ENCODE measurements at places on chromosomes 1 and 21.

DNA sequence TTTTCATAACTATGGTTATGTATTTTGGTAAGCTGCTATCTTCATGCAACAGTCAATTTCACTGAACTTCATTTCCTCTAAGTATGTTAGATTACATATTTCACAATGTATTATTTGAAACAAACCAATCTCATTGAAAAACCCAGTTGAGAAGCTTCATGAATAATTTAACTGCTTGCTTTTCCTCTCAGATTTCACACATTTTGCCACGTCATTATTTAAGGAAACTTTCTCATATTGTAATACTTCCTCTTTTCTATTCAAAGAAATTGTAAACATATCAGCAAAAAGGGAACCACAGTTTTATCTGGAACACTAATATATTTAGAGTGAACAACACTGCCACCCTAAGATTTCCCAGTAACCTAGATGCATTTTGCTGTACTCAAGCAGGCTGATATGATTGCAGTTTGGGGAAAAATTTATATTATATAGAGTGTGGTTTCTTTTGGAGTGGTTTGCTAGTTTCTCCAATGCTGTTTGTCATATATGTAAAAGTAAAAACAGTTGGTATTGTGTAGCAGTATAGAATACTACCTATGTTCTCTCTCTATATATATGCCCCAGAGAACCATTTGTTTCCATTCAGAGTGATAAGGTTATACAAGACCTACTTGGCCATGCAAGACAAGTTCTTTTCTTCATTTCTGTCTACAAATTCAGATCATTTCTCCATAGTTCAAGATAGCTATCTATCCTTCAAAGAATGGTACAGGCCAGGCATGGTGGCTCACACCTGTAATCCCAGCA is 28.4 kb upstream of the AHCTF1 start:
- no peak for DNase-seq

DNA sequence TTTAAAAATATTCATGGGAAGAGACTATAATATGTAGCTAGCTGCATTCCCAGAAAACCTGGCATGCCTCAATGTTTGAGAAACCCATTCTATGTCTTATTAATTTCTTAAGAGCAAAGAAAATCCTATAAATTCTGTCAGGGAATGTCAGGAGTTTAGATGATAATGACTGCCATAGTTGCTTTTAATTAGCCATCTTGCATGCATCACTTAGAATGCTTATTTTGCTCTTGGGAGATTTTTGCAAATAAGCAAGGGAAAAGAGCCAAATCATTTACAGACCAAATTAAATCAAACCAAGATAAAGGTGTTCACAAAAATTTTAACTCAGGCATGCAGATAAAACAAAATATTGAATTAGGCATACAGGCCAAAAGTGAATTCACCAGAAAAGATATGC is 152.8 kb downstream of the FASLG start:
- DNase-seq: no peak

GRCh38 chr1:10544239-10544638 is 69.5 kb downstream of the PEX14 start:
- no peak for DNase-seq

GRCh38 chr1:25145775-25146393 is 86.4 kb downstream of the SYF2 start:
- no peak for DNase-seq

DNA sequence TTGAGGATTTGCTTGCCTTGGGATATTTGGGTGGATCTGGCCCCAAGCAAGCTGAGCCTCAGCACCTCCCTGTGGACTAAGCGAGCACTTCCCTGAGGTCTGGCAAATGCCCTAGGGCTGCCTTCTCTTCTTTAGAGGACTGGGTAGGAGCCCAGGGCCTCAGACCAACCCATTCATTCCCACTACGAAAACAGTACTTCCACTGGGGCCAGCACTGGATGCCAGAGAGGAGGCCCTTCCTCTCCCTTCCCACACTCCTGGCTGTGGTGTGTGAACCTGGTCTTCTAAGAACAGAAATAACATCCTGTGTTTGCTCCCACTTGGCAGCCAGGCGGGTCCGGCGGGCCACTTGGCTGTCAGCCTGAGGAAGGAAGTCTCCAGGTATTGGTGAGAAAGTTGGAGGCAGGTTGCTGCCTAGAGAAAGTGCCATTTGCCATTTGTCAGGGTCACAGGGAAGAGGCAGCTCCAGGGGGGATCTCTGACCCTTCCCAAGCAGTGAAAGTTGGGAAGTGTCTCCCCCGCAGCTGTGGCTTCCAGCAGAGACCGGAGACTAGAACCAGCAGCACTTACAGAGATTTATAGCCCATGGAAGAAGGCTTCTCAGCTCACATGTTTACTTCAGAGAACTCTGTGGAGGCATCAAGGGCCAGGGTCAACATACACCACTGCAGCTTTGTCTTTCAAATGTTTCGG is 323.5 kb downstream of the SIPA1L2 start:
- DNase-seq: no peak

DNA sequence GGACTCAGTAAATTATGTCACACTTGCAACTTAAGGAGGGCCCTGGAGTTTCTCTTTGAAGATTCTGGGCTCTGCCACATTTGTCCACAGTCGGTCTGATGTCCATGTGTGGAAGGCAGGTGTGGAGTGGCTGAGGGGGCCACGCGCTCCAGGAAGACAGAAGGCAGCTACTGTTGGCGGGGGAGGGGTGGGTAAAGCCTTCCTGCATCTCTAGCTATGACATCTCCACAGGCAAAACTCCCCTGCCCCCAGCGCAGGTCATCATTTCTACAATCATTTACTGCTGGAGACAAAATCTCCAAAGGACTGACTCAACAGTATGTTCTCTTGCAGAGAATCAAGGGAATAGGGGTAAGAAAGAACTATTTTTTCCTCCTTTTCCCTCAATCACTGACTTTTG is 11.4 kb upstream of the TSPEAR start:
- DNase-seq: no peak

DNA sequence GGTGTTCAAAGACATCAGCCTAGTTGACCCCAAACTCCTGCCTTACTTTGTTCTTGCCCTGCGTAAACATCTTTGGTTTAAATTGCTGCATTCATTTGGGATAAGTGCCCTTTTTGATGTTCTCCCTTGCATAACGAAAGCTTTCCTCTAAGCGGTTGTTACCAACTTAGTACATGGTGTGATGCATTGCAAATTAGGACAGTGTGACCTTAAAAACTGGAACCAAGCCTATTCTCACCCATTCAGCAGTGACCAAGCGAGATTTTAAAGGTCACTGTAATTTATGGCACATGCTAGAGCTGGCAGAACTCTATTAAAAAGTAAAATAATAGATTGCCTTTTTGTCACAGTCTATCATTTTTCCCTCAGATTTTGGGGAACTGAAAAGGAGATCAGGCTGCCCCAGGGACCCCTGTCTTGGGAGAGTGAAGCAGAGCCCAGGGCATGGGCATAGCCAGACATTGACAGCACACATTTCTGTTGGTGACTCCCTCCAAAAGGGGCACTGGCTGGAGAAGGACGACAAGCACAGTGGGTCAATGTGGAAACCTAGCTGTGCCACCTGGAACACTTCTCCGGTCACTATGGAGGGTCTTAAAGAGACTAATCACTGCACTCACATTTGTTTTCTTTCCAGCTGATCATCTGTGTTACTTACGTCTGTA is 63.9 kb downstream of the KCNK1 start:
- DNase-seq: no peak

GRCh38 chr1:25197982-25198662 is 34.2 kb downstream of the SYF2 start:
- DNase-seq: no peak

- no peak for DNase-seq
Observed at GRCh38 chr1:61184040-61184713, 101.8 kb downstream of the NFIA start.

DNA sequence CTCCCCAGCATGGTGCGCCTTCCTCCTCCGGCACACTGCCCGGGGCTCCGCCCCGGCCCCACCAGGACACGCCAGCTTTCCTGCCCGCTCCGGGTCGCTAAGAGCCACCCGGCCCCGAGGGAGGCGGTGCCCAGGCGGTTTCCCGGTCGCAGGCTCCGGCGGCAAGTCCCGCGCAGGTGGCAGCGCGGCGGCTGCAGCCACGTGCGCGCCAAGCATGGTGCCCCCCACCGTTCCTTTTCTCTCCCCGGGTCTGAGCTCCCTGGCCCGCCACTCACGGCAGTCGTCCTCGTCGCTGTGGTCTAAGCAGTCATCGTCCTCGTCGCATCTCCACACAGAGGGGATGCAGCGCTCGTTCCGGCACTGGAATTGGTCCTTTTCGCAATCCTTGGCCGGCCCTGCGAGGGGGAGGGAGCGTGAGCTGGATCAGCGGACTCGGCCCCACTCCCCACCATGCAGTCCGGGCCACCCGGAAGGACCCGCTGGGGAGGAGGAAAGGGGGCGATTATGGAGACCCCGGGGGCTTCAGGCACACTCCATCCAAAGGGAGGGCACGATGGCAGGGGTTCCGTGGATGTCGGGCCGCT is 1.2 kb downstream of the LRP8 start:
- no peak for DNase-seq

- DNase-seq: no peak
Observed at GRCh38 chr1:162217706-162218105, 148.2 kb downstream of the NOS1AP start.

DNA sequence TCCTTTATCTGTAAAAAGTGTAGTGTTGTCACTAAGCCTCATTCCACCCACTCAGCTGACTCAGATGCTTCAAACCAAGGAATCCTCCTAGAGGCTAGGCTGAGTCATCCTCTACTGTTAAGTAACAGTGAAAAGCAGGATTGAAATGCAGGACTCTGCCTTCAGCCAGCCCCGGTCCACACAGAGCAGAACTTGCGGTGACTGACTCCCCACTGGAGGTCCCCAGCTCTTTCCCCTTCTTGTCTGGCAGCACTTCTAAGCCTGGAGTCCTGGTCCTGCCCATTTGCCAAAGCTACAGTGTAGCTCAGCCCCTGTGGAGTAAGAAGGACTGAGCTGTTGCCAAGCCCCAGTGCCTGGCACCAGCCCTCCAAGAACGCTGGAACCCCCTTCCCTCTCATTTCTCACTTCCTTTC is 1.7 kb downstream of the RAB7B start:
- no peak for DNase-seq

GRCh38 chr1:198535631-198536030 is 4.8 kb downstream of the ATP6V1G3 start:
- DNase-seq: no peak

GRCh38 chr1:208885060-208885459 is 640.9 kb upstream of the PLXNA2 start:
- no peak for DNase-seq

GRCh38 chr1:9397047-9397446 is 104.4 kb downstream of the SPSB1 start:
- DNase-seq: no peak

- DNase-seq: peak; percentile 58
Observed at GRCh38 chr1:227729881-227730629, 5.0 kb downstream of the JMJD4 start.

- no peak for DNase-seq
Observed at GRCh38 chr1:226738421-226738994, 574 bp downstream of the ITPKB start.

DNA sequence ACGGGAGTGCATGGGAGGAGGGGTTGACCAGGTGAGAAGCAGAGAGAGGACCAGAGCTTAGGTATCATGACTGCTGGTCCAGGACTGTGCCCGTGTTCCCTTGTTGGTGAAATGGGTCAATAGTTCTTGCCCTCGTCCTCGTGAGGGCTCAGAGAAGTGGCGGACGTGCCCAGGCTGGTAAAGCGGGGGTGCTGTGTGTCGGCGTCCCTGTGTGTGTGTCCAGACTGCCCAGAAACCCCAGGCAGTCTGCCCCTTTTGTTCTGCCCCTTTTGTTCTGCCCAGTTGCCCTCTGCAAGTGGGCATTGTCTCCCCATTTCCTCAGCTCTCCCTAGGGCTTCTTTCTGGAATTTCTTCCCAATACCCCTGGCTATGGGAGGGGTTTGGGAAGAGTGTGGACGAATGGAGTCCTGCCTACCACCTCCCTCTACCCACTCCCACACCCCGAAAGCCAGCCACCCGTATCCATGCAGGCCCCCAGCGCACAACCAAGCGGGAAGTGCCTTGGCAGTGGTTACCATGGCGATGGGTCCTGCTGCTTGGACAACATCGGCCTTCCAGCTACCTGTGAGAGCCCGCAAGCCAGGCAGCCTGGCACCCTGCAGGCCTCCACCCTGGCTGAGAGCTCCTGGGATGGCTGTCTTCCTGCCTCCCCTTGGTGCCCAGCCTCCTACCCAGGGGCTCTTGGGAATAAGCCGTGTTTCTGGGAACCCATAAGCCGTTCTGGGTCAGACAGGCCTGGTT is 34.7 kb downstream of the ACOT11 start:
- no peak for DNase-seq

- DNase-seq: no peak
Observed at GRCh38 chr1:192993426-192994085, 65.6 kb downstream of the UCHL5 start.

- no peak for DNase-seq
Observed at GRCh38 chr1:24392982-24393650, 20.5 kb downstream of the STPG1 start.

DNA sequence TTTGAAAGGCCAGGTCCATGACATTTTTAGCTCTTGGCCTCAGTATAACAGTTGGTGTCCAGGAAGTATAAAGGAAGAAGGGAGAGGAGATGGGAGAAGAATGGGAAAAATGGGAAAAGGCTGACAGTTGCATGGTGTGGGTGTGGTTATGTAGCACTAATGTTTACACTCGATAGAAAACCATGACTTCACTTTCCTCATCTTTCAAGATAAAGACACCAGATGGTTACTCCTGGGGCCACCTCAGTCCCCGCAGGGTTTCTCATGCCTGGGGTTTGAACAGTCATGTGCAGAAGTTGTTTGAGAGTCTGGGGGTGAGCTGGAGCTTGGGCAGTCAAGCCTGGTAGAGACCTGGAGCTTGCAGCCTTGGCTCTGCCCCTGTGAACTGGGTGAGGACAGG is 7.9 kb downstream of the PGBD2 start:
- DNase-seq: no peak

- no peak for DNase-seq
Observed at GRCh38 chr1:161863549-161863948, 97.4 kb downstream of the ATF6 start.

GRCh38 chr1:51623025-51623424 is 6.1 kb downstream of the OSBPL9 start:
- DNase-seq: no peak

GRCh38 chr1:162070094-162070748 is 730 bp downstream of the NOS1AP start:
- DNase-seq: no peak

GRCh38 chr1:96804648-96805047 is 83.1 kb downstream of the PTBP2 start:
- DNase-seq: no peak

DNA sequence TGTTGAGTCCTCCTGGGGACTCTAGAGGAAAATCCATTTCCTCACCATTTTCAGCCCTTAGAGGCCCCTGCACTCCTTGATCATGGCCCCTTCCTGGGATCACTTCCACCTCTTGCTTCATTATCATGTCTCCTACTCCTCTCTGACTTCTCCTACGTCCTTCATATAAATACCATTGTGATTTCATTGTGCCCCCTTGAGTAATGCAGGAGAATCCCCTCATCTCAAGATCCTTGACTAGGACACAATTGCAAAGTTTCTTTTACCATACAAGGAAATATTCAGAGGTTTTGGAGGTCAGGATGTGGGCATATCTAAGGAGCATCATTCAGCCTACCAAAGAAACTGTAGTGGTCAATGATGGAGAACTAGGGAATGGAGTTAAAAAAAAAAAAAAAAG is 8.8 kb upstream of the GBP6 start:
- no peak for DNase-seq

All from activated T-cell treated with anti-CD3 and anti-CD28 coated beads, Interleukin-2, amount 50 U/mL, for 1 hour (primary cell).